Activated T-helper 17 cell treated with anti-CD3 and anti-CD28 coated beads, Interleukin-2, amount 50 U/mL, for 72 hours (primary cell): ENCODE measurements at places on chromosomes 1 and 21.

DNA sequence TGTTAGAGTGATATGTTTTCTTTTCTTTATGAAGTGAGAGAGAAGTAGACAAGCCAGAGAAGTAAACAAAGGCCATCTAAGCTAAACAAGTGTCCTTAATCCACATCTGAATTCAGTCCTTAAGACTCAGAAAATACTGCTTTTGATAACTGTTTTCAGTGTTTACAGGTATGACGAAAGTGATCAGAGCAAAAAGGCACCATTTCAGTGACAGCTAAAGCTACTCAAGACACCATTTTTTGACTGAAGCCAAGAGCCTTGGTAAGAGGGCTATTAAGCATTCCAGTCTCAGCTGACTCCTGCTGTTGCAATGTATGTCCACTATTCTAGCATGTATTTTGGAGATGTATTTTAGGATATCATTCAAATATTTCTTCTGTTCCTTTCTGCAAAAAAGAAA lies 4.1 kb downstream of the KMO start:
- ATAC-seq: no peak

DNA sequence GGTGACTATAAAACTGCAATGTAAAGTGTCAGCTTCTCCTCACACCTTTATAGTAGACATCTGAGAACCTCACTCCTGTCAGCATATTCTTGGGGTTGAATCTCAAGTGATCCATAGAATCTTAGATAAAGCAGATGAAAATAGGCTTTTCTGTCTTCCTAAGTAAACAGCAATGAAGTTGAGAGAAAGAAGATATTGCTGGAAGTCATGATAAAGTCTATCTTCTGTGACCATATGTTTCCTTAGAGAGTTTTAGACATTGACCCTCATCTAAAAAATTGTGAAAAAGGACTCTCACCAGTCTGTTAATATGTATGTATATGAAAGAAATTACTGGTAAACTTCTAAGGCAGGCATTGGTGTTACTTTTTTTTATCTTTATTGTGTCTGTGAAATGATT lies 66.8 kb downstream of the LIPI start:
- no peak for ATAC-seq

GRCh38 chr1:12143631-12144155 lies 23.1 kb upstream of the TNFRSF1B start:
- peak; percentile 74 for ATAC-seq

- no peak for ATAC-seq
Measured at GRCh38 chr21:25929856-25930520, 195.2 kb downstream of the GABPA start.

DNA sequence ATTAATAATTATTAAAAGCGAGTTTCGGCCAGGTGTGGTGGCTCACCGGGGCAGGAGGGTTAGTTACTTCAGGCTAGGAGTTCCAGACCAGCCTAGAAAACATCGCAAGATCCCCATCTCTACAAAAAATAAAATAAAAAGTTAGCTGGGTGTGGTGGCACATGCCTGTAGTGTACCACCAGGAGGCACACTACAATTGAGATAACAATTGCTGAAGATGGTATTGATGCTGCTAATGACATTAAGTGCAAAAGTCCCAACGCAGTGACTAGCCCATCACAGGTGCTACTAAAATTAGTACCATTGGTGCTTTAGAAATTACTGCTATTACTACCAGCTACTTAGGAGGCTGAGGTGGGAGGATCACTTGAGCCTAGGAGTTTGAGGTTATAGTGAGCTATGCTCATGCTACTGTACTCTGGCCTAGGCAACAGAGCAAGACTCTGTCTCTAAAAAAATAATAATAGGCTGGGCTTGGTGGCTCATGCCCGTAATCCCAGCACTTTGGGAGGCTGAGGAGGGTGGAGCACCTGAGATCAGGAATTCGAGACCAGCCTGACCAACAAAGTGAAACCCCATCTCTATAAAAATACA lies 156.6 kb downstream of the GREM2 start:
- ATAC-seq: peak; percentile 77

DNA sequence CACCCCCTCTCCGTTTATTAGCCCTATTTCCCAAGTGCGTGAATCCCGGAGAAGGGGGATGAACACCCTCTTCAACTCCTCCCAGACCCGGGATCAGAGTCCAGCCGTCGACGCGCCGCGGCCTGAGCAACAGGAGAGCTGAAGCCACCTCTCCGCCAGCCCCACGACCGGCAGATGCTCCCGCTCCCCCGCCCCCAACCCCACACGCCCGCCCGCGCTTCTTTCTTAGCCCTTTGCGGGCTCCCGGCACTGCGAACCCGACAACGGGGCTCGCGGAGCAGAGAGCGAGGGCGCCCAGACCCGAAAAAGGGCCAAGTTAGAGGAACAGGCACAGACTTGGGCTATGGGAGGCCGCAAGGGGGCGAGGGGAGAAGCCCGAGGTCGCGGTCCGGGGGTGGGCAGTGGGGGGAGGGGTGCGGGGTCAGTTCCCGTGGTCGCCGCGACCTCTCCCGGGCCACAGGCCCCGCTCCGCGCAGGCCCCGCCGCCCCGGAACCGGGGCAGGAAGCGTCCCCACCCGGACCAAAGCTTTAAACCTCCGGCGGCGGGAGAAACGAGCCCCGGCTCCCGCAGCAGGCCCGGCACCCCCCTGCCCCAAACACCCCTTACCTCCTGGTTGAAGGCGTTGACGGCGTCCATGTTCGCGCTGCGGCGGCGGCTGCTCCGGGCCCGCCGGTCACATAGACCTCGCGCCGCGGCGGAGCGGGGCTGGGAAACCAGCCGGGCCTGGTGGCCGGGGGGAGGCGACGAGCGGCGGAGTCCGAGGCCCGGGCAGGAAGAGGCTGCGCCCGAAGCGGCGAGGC lies 662 bp downstream of the SCAF4 start:
- ATAC-seq: peak; percentile 25

- ATAC-seq: peak; percentile 99
Measured at GRCh38 chr1:46522184-46522968, 29.1 kb downstream of the KNCN start.

DNA sequence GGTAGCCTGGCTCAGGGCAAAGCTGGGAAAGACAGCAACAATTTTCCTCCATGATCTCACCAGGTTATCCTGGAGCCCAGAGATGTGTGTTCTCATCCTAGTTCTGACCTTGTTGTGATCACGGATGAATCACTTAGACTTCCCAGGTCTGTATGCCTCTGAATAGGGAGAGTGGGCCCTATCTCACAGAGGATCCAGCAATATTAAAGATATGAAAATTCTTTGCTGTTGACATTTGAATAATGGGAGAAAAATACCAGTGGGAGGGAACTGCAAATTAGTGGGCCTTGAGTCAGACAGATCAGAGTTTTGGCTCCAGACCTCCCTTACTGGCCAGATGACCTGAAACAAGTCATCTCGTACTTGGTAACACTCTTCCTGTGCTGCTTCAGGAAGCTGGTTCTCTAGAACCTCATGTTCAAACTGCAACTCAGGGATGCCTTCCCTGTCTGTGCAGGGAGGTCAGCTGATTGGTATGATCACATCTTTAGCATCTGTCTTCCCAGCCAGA lies 32.8 kb upstream of the RNF19B start:
- peak; percentile 34 for ATAC-seq

DNA sequence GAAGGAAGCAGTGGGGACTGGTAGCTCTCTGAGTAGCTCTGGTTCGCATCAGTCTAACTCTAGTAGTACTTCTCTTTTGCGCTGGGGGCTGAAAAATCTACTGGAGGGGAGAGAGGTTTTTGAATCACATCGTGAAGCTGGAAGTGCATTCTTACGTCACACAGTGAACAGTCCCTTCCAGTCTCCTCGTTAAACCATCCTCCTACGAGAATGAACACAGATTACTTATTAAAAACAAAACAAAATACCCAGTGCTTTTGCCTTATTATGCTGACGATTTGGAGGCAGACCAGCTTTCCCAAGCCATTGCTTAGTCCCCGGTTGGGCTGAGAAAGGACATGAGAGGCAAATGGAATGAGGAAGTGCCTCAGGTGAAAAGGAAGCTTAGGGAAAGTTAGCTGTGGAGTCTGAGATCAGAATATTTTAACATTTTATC lies 16.1 kb downstream of the HUNK start:
- no peak for ATAC-seq

DNA sequence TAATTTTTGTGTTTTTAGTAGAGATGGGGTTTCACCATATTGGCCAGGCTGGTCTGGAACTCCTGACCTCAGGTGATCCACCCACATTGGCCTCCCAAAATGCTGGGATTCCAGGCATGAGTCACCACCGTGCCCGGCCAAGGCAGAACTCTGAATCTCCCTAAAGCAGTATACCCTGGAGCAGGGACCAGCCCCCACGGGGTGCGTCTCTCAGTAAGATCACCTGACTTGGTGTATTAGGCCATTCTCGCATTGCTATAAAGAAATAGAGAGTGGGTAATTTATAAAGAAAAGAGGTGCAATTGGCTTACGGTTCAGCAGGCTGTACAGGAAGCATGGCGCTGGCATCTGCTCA lies 14.2 kb downstream of the DFFB start:
- no peak for ATAC-seq

- no peak for ATAC-seq
Measured at GRCh38 chr1:170730438-170730837, 66.5 kb downstream of the PRRX1 start.

- ATAC-seq: no peak
Measured at GRCh38 chr1:95340061-95340460, 106.1 kb downstream of the RWDD3 start.

DNA sequence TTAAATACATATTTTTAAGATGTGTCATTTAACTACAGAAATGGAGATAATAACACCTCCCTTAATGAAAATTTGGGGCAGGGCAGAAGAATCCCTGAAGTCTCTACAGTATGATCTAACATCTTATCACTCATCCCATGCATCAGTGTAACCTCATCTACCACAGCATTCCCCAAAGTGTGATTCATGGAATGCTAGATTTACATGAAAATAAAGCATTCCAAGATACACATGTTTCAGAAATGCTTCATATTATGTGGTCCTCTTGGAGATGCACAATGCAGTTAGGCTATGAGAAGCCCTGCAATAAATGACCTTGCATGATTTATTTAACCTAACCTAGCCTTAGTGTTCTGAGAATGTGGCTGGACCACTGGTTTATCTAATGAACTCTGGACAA lies 166.9 kb upstream of the SYT6 start:
- no peak for ATAC-seq

- no peak for ATAC-seq
Measured at GRCh38 chr1:193519922-193520321, 333.5 kb upstream of the B3GALT2 start.

- ATAC-seq: no peak
Measured at GRCh38 chr1:198966519-198966918, 327.7 kb downstream of the PTPRC start.

GRCh38 chr1:246157516-246157915 lies 349.6 kb downstream of the SMYD3 start:
- ATAC-seq: no peak

GRCh38 chr1:197920414-197921117 lies 3.4 kb downstream of the LHX9 start:
- ATAC-seq: peak; percentile 46

DNA sequence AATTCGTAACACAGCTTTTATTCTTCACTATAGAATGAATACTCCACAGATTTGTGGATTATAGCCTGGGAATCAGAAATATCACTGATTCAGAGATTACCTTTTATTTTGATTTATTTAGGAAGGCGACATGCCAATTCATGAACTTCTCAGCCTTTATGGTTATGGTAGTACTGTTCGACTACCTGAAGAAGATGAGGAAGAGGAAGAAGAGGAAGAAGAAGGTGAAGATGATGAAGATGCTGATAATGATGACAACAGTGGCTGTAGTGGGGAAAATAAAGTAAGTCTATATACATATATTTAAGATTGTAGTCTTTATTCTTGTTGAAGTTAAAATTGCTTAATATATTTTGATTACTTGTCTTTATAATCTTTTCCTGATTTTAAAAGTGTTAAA lies 33.1 kb downstream of the MIER1 start:
- no peak for ATAC-seq

GRCh38 chr1:81559662-81560350 lies 240.9 kb upstream of the ADGRL2 start:
- ATAC-seq: no peak

DNA sequence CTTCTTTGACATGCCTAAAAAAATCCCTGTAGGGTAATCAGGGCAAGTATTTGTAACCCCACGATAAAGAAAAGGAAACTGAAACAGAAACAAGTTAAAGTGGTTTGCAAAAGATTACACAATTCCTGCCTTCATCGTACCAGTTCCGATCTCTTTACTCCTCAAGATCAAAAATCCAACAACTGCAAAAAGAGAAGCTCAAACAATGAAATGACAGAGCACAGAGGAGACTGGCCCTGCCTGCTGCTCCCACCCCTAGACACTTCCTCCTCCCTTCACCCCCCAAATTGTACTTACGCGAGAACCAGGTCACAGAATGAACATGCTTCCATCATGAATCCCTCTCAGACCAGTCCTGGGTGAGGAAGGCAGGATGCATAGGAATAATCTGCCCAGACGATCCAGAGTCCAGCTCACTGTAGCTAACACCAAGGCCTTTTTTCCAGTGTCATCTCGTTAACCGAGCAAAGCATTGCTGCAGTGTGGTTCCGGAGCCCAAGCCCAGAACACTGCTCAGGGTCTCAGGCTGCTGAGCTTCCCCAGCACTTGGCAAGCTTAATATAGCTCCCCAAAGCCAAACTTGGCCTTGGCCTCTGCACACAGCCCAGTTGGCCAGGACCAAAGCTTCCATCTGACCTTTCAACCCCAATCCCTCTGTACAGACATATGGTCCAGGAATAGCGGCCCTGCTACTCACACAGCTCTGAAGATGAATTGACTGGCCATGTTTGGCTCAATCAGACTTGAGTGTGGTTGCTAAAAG lies 20.3 kb downstream of the RXRG start:
- peak; percentile 70 for ATAC-seq

GRCh38 chr1:198772626-198773025 lies 133.8 kb downstream of the PTPRC start:
- no peak for ATAC-seq

- ATAC-seq: no peak
Measured at GRCh38 chr1:203215573-203215972, 13.9 kb downstream of the CHIT1 start.

DNA sequence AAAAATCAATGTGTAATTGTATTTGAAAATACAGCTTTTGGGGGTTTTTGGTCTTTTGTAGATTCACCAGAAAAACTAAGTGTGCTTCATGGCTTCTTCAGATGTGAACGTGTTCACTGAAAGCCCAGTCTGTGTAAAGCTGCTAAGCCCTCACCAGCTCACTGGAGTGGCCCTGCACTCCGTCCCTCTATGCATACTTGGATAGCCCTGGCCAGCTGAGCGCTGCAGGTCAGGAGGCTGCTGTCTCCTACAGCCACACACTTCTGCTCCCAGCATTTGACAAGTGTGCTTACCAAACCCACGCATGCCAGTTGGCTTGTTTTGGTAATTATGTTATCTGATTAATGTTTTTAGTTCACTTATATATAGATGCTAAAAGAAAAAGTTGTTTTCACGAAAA lies 163.5 kb downstream of the TLR5 start:
- ATAC-seq: no peak

DNA sequence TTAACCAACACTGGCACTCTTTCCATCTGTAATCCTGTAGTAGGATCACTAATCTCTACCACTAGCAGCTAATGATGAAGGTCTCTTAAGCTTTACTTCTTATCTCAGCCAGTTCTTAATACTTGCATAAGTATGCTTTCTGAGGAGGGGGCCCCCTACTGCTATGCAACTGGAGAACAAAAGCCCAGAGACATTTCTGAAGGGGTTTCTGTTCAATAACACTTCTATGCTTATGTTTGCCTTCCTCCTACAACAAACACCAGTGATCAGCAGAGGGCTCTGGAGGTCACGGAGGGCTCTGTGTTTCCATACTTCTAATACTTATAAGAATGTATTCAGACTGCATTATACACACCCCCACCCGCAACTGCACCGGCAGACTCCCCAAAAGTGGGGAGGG lies 215.8 kb downstream of the BARHL2 start:
- ATAC-seq: no peak

GRCh38 chr21:14630556-14631069 lies 84.5 kb upstream of the SAMSN1 start:
- ATAC-seq: peak; percentile 95
